ENCODE measurements at places on chromosomes 12 and 14.

DNA sequence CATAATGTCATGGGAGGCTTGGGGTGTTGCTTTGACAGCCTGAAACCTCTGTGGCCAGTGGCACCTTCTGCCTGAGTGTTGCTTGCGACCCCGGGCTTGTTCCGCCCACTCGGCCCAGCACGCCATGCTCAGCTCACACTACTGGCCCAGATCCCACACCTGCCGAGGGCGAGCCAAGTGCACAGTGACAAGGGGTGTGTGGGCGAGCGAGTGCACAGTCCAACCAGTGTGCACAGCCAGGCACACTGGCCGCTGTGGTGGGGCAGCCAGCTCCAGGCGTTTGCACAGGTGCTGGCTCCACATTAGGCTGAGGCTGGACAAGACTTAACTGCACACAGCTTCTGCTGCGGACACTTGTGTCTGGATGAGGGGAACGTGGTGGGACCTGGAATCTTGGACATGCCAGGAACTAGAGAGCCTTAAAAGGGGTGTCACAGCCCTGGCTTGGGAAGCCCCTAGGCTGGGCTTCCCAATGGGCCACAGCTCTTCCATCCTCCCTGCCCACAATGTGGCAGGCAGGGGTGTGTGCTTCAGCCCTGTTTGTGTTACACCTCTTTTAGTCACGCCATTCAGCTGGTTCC is 609.2 kb upstream of the FOXG1 start:
- DNase-seq: no peak

DNA sequence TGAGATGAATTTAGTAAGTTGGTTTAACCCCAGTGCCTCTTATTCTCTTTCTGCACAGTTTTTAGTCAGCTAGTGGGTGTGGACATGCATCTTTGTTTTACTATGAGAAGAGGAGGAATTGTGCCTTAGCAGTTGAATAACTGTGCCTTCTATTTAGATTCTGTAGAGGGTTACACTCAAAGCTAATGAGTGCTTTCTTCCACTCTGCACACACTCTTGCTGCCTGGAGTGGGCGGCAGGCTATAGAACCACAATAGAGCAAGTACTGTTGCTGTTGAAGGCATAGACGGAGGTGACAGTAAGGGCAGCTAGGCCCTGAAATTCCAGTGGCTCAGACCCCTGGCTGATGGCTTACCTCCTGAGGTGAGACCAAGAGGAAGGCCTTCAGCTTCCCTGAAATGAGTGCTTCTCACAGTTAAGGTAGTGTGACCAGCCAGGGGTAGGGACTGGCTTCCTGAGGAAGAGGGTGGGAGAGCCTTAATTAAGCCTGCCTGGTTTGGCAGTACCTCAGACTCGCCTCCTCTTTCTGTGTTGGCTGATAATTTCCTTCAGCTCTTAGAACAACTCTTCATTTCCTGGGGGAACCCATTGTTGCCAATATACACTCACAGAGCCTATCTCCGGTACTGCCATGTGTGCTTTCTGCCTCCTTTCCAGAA is 24.7 kb downstream of the SUSD6 start:
- DNase-seq: no peak

DNA sequence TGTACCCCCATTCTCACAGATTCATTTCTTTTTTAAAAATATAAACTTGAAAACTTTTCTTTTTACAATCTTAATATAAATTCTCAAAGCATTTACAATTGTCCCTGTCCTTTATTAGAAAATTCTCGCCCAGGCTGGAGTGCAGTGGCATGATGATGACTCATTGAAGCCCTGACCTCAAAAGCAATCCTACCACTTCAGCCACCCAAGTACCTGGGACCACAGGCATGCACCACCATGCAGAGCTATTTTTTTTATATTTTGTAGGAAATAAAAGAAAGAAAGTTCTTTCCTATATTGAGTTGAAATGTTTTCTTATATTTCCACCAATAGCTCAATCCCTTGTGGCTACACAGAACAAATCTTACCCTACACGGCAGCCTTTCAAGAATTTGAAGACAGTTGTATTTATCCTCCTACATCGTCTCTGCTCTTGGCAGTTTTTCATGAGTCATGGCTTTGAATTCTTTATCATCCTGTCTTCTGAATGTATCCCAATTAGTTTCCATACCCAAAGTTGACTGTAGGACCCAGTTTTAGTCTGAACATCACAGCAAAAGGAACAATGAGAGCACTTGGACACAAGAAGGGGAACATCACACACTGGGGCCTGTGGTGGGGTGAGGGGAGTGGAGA is 52.4 kb downstream of the SYT1 start:
- DNase-seq: no peak

DNA sequence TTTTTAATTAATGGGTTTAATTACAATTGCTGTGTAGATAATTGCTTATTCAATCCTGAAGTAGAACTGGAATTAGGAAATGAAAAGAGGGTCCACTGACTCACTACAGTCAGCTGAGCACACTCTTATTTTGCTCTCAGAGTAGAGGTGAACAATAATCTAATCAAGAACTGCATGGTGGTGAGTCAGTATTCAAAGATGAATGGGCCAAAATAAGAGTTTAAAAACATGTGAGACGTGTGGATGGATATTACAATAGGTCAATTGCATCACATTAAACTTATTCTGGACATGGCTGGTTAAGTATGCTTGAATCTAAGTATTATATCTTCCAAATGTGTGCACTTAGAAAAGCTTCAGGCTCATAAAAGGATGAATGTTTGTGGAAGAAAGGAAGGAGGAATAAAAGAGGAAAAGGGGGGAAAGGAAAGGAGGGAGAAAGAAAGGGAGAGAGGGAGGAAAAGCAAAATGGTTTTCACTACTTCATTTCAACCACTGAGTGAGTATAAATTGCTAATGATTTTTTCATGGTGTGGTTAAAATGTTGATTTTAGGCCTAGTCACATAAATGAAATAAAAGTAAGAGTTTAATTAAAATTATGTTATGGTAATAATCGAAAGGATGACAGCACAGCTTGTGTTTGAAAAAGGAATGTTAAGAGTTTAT is 27.0 kb upstream of the EEA1 start:
- DNase-seq: no peak

DNA sequence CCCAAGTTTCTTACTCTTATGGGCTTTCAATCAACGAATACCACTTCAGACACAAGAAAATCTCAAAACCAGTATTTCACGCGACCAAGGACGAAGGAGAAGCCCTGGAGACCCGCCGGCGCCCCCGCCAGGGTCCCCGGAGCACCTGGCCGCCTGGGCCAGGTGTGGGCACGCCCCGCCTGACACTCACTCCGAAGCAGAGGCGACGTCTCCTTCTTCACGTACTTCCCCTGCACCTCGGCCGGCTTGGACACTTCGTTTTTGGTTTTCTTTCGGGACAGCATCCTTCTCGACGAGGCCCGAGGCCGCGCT is 466 bp downstream of the SAV1 start:
- DNase-seq: no peak

DNA sequence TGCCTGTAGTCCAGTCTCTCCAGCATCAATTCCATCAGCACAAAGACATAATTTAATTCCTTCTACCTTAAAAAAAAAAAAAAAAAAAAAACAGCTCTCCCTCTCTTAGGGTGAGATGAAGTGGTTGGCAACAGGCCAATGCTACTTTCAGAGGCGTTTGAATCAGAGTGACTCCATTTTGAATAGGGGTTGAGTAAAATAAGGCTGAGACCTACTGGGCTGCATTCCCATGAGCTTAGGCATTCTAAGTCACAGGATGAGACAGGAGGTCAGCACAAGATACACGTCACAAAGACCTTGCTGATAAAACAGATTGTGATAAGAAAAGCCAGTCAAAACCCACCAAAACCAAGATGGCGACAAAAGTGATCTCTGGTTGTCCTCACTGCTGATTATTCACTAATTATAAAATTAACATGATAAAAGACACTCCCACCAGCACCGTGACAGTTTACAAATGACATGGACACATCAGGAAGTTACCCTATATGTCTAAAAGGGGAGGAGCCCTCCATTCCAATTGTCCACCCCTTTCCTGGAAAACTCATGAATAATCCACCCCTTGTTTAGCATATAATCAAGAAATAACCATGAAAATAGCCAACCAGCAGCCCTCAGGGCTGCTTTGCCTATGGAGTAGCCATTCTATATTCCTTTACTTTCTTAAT is 6.9 kb upstream of the TCL1B start:
- no peak for DNase-seq

GRCh38 chr14:104938436-104938835 is 13.8 kb downstream of the PLD4 start:
- DNase-seq: no peak

- peak; percentile 57 for DNase-seq
Measured at GRCh38 chr14:23478109-23478759, 8.7 kb downstream of the NGDN start.

- DNase-seq: no peak
Measured at GRCh38 chr12:93229494-93230325, 148.0 kb upstream of the NUDT4 start.

DNA sequence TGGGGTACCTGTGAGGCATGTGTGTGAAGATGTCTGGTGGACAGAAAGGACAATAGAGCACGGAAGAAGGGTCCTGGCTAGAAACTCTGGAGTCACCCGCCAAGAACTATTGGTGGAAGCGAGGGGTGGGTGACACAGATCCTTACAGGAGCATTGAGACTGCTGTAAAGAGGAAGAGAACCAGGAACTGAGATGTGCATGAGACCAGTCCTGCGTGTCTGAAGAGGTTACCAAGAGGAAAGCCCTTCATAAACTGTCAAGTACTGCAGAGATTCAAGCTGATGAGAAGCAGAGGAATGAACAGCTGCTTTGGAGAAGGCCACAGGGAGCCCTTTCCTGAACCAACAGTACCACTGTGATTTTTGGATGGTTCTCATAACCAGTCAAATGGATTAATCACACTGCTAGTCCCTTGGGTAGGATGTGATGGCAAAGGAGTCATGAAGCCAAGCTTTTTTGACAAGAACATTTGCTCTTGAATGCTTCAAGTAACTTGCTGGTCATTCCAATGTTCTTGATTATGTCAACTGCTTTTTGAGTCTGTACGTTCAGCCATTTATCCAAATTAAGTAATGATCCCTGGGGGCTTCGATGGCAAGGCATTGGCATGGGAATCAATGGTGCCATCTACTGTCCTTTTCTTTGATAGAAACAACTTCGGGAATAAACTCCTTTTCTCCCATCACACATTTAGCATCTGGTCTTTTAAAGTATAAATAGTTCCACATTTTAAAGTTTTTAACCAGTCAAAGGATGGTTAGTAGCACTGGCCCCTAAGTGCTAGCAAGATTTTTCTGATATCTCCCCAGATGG is 42.9 kb downstream of the GPR135 start:
- DNase-seq: no peak

DNA sequence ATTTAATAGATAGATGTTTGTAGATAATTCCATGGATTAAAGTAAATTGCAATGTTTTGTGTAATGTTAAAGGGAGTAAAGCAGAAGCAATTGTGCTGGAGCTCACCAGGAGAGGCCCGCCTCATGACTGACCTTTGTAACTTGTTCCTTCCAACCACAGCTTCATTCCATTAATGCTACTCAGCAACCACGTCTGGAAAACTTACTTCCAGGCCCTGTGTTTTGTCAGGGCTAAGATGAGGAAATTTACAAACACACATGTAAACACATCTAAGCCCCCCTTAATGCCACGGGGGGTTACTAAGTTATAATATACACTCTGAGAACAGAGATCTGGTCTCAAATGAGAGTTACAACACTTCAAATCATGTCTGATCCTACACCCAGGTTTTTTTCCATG is 12.4 kb downstream of the LUM start:
- no peak for DNase-seq

GRCh38 chr12:32264961-32265360 is 134.4 kb upstream of the FGD4 start:
- DNase-seq: no peak

DNA sequence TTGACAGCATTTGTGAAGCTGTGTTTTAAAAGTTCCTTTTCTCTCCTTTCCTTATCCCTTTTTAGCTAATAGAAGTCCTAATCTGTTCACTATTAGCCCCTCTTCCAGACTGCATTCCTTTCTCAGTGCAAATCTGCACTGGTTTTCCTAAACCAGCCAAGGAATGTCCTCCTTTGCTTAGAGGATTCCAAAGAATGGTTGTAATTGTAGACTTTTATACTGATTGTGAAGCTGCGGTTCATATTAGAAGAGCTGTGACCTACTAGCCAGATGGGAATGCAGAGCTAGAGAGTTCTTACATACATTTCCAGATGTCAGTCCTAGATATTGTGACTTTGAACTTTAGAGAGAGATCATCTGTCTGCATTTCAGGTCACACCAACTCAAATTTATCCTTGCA is 79.8 kb downstream of the MYRFL start:
- no peak for DNase-seq

GRCh38 chr12:120032242-120032641 is 43.2 kb downstream of the BICDL1 start:
- DNase-seq: no peak

DNA sequence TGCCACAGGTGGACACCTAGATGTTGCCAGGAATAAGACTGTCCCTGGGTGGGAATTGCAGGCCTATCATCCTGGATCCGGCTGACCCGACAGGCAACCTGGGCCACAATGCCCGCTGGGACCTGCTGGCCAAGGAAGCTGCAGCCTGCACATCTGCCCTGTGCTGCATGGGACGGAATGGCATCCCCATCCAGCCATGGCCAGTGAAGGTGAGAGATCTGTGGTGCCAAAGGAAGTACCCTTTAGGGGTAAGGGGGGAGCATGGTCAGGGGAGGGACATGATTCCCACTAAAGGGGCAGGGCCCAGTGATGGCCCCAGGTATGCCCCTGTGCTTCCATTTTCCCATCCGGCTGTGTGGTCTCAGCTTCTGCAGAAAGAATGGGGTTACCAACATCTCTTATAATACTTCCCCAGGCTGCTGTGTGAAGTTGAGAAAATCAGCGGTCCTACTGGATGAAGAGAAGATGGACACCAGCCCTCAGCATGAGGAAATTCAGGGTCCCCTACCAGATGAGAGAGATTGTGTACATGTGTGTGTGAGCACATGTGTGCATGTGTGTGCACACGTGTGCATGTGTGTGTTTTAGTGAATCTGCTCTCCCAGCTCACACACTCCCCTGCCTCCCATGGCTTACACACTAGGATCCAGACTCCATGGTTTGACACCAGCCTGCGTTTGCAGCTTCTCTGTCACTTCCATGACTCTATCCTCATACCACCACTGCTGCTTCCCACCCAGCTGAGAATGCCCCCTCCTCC is 8.6 kb upstream of the OAS2 start:
- DNase-seq: no peak

DNA sequence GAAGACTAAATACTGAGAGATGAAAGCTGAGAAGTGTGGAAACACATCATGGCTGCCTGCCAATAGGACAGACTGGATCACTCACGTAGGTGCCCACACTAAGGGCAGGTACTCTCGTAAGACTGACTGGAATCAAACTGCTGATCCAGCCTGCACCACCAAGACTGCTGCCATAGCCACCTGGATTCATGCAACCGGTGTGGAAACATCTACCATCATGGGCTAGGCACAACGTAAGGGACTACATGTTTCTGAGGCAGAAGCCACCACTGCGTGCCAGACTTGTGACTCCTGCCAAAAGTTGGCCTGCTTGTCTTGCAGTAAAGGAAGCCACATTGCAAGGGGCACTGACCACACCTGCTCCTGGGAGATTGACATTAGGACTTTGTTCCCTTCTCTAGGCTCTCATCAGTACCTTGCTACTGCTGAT is 3.8 kb downstream of the POMT2 start:
- DNase-seq: no peak

- DNase-seq: no peak
Measured at GRCh38 chr12:123131291-123131832, 19.5 kb downstream of the PITPNM2 start.
